ENCODE measurements at places on chromosomes 1 and 21.

- DNase-seq, result no peak
Measured at GRCh38 chr1:193416226-193417024, 230.0 kb upstream of the B3GALT2 start.

DNA sequence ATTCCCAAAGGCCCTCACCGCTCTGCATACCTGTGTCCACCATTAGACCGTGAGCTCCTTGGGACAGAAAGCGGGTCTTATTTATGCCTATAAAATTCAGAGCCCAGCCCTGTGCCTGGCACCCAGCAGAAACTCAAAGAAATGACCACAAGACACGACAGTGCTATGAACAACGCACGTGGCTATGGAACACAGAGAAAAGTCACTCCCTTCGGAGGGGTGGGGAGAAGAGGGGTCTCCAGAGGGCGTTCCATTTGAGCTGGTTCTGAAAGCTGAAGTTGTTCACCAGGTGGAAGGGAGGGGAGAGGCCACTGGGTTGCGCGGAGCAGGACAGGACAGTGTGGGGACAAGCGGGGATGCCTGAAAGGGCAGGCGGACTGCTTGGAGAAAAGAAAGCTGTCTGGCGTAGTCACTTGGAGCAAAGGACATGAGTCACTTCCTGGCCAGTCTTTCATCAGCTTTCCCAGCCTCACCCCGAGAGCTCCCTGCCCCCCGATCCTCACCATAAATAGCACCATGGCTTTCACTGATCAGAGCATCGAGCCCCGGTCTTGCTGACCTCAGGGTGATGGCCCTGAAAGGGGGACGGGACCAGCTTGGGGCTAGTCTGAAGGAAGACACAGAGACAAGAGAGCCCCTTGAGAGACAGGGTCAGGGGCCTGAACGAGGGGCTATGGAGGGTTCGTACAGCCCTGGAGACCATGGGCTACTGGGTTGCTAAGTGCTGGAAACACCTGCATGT lies 28.5 kb downstream of the ECE1 start:
- no peak for DNase-seq

DNA sequence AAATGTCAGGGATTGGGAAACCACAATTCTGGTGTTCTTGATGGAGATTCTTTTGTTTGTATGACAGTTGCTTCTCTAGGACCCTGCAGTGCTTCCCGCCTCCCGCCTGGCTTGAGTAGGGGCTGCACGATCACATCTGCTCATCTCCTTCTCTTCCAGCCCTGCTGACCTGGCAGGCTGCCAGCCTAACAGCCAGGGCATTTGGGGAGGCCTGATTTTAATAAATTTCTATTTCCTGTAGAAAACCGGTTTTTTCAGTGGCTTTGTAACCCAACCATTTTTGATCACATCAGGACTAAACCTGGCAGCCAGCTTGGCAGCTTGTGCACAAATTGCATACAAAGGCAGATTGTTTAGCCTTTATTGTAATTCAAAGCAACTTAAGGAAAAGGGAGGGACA lies 78.9 kb downstream of the UBE2U start:
- DNase-seq, result no peak

DNA sequence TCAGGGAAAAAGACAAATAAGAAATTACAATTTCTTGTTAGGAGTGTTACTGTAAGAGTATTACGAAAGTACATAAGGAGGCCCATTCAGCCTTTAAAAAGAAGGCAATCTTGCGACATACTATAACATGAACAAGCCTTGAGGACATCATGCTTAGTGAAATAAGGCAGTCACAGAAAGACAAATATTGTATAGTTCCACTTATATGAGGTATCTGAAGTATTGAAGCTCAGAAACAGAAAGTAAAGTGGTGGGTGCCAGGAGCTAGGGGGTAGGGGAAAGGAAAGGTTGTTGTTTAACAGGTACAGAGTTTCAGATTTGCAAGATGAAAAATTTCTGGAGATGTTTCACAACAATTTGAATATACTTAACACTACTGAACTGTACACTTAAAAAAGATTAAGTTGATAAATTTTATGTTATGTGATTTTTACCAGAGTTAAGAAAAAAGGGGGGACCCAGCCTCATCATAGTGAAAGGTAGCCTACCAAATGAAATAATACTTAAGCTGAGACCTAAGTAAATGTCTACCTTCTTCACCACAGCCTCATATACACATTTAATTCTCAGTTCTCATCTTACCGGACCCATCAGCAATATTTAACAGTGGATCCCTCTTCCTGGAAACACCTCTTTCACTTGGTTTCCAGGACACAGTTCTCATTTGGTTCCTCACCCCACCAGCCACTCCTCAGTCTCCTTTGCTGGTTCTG lies 19.5 kb downstream of the USP24 start:
- no peak for DNase-seq

DNA sequence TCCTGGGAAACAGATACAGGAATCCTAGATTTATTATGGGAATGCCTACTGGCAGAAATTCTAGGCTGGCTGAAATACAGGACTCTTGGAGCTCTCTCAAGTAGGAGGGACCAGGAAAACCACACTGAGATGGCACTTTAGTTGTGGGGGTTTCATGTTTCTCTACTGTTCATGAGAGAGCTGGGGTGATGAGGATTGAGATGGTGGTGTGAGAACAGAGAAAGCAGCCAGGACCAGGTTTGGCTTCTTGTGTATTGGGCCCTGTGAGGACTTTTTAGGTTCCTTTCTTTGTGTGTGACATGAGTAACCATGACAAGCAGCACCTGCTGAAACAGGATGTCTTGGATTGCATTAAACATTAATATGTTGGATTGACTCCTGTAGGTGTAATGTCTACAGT lies 4.9 kb downstream of the ARID1A start:
- no peak for DNase-seq

- DNase-seq, result no peak
Measured at GRCh38 chr1:25586181-25586588, 30.4 kb upstream of the MAN1C1 start.

DNA sequence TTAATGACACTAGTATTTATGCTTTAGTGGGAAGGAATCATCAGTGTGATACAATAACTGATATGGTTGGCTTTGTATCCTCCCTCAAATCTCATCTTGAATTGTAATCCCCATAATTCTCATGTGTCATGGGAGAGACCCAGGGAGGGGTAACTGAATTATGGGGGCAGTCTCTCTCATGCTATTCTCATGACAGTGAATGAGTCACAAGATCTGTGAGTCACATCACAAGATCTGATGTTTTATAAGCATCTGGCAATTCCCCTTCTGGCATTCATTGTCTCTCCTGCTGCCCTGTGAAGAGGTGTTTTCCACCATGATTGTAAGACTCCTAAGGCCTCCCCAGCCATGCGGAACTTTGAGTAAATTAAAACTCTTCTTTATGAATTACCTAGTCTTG lies 1760.3 kb downstream of the NCAM2 start:
- DNase-seq, result no peak

DNA sequence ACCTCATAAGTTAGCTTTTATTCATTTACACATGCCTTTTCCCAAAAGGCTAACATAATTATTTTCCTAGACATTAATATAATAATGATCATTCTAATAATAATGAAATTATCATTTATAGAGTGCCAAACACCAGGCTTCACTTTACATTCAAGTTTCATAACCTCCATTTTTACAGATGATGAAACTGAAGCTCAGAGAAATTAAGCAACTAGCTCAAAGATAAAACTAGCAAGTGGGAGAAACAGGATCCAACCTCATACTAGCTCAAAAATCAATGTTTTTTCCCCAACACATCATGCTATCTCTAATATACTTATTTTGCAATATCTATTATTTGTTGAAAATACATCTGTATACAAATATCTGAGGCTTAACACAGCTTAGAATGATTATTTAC lies 14.0 kb downstream of the LPGAT1 start:
- DNase-seq, result no peak

DNA sequence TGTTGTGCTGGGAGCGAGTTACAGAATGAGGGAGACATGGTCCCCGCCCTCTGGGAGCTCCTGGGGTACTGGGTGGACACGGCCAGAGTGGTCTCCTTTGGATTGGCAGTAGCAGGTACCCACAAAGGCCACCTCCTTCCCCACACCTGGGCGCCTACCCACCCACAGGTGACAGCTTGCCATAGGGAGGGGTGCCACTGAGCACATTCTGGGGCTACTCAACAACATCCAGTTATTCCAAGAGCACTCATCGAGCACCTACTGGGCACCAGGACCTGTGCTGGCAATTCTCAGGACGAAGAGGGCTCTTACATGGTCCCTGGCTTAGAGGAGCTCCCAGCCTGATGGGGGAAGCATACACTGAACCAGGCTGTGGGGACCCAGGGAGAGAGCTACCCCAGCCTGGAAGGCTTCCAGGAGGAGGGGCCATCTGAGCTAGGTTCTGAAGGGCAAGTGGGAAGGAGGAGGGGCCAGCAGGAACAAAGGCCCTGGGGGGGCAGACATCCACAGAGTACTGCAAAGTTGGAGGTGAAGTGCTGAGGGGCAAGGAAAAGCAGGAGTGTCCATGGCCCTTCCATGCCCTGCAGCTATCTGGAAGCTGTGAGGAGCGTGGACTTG lies 22.0 kb downstream of the MRPL37 start:
- no peak for DNase-seq

DNA sequence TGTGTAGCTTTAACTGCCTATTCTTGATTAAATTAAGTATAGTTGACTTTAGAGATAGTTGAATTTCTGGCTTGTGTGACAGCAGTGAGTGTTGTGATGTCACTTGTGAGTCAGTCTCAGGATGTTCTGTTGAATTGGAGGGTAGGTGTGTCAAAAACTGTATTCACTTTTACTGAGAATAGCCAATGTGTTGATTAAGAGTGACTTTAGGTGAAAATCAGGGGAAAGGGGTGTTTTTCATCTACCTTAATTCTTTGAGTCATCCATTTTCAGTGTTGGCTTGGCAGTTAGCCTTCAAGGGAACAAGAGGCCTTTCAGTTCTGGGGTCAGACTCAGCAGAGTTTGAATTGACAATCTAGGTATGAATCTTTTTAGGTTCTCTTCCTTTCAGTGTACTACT lies 75.9 kb downstream of the CDC14A start:
- DNase-seq, result peak; percentile 83

DNA sequence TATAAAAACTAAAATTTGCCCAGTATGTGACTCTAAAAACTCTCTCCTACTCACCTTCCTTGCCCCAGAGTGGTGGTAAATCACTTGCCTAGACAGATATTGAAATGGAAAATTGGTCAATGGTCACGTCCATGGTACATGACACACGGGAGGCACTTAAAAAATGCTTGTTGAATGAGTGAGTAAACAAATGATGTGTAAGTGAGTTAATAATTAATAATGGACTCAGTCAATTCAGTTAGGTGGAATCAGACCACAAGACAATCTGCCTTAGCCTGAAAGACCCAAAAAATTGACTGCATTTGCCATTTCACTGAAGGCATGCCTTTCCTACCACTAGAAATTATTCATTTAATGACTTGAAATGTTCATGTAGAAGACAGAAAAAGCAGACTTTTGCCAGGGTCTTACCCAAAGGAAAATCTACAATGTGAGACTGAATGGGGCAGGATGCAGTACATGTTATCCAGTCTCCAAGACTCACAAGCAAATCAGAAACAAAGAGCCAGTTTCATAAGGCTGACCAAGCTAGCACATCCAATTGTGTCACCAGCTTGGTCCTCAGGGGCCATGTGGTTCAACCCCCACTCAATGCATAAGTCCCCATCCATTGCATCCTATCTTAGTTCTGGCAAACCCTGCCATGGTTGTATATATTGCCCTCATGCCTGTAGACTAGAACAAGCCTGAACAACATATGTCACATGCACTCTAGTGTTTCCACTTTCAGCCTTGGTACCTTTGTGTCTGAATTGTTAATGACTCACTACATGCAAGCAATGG lies 73.6 kb downstream of the TBX15 start:
- no peak for DNase-seq

GRCh38 chr1:173865468-173866164 lies 2.2 kb downstream of the GAS5 start:
- no peak for DNase-seq

- no peak for DNase-seq
Measured at GRCh38 chr1:22550021-22550420, 13.3 kb upstream of the EPHA8 start.

- DNase-seq, result no peak
Measured at GRCh38 chr1:63523738-63524137, 413 bp downstream of the EFCAB7 start.

DNA sequence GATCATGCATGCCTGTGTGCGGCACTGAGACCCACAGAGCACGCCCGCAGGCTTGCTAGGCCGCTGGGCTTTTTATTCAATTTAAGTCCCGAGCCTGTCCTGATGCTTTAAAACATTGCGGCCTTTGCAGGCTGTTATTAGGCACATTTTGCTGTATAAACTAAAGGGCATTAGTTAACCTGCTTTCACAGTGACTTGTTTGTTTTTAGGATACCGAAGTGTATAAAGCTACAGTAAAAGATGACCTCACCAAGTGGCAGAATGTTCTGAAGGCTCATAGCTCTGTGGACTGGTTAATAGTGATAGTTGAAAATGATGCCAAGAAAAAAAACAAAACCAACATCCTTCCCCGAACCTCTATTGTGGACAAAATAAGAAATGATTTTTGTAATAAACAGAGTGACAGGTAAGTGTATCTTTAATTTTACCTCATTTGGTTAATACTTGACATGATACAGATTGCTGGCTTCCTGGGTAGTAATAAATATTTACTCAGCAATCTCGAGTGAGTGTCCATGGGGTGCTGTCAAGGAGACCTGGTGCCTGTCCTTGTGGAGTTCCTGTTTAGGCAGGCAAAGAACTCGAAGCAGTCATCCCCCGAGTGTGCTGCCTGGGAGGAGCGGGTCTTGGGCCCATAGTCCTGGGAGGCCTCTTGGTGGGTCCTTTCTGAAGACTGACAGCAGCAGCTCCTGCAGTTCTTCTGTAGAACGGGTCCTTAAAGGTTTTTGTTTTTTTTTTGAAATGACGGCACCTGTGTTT lies 40.1 kb downstream of the TRAPPC10 start:
- no peak for DNase-seq

GRCh38 chr1:26387447-26387846 lies 14.9 kb upstream of the ZNF683 start:
- no peak for DNase-seq

GRCh38 chr1:100028765-100029164 lies 59.0 kb downstream of the SLC35A3 start:
- peak; percentile 60 for DNase-seq

DNA sequence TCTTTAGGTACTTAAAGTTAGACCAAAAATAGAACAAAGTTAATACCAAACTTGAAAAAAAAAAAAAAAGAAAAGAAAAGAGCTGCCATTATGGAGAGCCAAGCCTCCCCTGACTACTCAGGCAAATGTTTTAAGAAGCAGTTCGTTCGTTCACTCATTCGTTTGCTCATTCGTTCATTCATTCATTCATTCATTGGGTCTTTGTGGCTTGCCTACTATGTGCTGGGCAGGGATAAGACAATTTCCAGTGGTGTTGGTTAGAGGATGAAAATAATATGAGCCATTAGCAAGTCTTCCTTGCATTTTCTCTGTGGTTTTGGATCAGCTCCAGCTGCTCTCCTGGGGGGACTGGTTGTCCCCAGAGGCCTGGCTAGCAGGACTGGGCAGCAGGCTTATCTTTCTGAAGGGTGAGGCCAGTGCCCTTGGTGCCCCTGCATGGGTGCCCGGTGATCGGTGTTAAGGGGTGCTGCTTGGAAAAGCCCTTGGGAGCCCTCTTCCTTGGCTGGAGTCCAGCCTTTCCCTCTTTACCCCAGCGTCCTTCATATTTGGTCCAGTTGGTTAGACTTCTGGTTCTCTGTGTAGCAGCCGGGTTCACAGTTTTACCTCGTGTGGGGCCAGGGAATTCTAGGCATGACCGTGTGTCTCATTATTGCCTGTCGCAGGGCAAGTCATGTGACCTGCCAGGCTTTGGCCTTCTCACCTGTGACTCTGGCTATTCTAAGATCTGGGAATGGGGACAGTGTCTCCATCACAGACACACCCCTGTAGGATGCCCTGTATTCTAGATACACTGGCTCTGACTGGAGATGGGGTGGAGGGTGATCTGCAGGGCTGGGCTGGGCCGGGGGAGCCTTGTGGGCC lies 32.8 kb downstream of the LHX4 start:
- no peak for DNase-seq
